ENCODE measurements at places on chromosomes 12 and 14.

- DNase-seq, result no peak
Measured at GRCh38 chr14:72664651-72665050, 229.2 kb downstream of the DPF3 start.

DNA sequence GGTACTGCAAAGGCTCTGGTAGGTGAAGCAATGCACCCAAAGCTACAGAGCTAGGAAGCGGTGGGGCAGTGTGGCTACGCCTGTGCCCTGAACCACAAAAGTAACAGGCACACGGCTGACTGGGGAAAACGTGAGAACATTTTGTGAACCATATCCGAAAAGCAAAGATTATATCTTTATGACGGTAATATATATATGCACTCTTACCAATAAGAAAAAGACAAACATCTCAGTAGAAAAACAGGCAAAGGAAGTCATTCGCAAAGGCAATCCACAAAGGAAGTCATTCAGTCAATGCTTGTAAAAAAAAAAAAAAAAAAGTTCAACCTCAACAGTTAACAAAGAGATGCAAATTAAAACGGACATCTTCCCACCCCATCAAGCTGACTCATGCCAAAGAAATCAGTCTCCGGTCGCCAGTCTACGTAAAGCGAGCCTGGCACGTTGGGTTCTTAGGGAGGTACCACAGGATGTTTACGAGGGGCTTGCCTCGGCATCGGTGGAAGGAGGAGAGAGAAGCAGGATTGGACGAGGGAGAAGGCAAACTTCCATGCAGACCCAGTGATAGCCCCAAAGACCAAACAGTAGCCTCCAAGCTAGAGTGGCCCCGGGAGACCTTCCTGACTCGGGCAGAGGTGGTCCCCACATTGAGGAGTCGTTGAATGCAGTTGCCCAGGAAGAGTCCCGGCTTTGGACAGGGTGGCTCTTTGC is 39.4 kb upstream of the PPP2R5C start:
- no peak for DNase-seq

- DNase-seq, result no peak
Measured at GRCh38 chr12:111111681-111112080, 191.3 kb upstream of the MYL2 start.

DNA sequence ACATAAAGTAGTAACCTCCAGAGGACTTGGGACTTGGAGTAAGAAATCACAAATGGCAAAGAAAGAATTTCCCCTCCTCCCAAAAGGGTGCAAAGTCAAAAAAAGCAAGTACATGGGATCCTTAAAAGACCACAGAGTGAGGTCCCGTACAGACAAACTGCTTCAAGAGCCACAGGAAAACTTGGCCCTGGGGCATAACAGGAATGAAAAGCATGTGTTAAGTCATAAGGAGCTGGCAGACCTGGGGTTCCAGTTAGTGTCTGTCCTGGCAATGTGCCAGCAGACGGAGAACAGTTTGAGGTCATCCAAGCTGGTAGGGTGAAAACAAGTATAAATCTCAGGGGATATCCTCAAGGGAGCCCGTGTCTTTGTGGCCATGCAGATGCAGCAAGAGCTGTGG is 73.2 kb downstream of the HSD17B6 start:
- no peak for DNase-seq

GRCh38 chr12:78157199-78157598 is 326.5 kb downstream of the NAV3 start:
- DNase-seq, result no peak

DNA sequence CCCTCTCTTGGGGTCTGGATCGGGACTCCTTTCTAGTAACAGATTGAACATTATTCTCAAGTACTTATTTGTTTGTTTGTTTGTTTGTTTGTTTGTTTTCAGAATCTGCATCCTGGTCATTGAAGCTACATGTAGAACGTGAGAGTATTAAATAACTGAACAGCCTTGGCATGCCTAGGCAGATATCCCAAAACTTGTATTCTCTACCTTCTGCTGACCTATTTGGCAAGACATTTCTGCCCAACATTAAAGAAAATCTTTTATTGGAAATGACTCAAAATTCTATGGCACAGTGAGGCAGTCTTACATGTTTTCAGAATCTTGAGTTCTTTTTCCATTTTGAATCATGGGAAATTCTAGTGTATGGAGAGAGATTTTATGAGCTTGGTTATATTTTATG is 165.1 kb upstream of the CNOT2 start:
- DNase-seq, result no peak

DNA sequence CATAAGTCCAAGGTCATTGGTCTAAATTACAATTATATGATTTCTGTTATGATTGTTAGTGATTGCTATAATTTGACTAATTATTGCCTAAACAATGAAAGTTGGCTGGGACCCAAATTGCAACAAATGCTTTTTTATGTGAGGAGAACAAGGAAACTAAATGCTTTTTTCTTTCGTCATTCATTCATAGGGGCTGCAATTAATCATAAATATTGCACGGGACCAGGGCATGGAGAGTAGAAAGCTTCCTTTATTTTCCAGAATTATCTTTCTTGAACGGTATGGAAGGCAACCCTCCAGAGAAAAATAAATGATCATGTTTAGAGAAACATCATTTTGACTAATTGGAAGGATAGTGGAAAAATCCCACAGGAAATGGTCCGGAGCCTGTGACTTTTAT is 32.6 kb upstream of the ARHGAP5 start:
- no peak for DNase-seq

GRCh38 chr12:45914090-45914489 is 76.3 kb downstream of the SCAF11 start:
- DNase-seq, result no peak

GRCh38 chr14:60563113-60563512 is 54.2 kb downstream of the SIX6 start:
- DNase-seq, result no peak

DNA sequence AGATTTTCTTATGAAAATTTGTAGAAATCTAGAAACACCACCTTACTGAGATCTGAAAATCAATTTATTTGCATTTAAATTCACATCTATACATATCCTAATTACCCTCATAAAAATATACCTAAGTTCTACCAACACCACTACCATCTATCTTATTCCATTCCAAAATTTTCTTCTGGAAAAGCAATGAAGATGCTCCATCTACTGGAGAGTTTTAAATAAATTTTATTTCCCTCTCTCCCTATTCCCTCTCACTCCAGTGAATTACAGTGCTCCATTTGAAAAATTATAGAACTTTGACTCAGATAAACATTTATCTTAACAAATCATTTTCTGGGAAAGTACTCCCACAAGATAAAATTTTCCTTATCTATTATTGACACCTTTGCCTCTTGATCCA is 2.3 kb upstream of the C14orf39 start:
- DNase-seq, result no peak

- DNase-seq, result no peak
Measured at GRCh38 chr12:71440763-71441748, 1.5 kb downstream of the LGR5 start.

DNA sequence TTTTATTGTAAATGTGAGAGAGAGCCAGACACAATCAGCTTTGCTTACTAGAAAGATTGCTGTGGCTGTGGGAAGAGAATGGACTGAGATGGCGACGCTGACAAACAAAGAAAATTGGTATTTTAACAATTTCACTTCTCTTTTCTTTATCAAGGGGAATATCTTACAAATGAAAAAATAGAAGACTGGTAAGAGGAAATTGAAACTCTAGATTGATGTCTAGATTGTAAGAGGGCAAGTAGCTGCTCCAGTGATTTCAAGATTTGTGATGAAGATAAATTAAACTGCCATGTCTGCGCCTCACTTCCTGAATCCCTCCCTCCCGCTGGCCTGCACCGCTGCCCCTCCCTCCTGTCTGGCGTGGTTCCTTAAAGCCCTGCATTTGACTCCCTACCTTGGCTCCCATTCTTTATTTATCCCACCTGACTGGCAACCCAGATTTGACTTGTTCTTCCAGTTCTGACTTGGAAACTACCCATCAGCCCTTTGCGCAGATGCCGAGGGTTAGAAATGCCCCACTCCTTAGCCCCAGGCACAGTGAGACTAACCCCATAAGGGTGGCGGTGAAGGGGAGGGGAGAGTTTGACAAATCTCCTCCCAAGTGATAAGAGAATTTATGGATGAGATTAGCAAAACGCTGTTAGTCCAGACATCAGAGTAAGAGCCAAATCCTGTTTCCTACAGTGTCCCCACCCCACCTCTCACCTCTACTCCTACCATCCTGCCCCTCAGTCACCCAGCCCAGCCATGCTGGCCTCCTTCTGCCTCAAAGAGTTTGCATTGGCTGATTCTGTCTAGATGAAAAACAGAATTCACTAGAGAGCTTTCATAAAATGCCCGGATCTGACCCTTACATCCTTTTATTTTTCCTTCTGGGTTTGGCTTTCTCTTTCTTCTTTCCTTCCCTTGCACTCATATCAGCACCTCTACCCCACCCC is 125.3 kb upstream of the ATF7IP start:
- DNase-seq, result no peak

DNA sequence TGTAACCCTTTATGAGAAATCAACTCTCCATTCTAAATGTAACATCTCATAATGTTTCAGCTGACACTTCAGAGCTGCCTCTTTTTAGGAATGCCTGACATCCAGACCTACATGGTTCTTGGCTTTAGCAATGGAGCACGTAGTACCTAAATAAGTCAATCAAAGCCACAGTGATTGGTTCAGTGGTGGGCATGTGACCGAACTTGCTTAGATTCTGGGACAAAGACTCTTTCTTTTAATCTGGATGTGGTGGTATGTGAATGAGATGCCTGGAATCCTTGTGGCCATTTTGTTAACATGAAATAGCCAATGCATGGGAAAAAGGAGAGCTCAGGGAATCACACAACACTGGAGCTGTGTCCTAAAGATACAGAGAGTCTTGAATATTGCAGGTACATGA is 11.8 kb downstream of the GPR65 start:
- DNase-seq, result no peak

- DNase-seq, result no peak
Measured at GRCh38 chr12:122610207-122610606, 83.2 kb downstream of the KNTC1 start.

- no peak for DNase-seq
Measured at GRCh38 chr12:89649139-89649538, 59.5 kb downstream of the ATP2B1 start.

GRCh38 chr12:119486599-119487154 is 106.9 kb upstream of the TMEM233 start:
- DNase-seq, result no peak

DNA sequence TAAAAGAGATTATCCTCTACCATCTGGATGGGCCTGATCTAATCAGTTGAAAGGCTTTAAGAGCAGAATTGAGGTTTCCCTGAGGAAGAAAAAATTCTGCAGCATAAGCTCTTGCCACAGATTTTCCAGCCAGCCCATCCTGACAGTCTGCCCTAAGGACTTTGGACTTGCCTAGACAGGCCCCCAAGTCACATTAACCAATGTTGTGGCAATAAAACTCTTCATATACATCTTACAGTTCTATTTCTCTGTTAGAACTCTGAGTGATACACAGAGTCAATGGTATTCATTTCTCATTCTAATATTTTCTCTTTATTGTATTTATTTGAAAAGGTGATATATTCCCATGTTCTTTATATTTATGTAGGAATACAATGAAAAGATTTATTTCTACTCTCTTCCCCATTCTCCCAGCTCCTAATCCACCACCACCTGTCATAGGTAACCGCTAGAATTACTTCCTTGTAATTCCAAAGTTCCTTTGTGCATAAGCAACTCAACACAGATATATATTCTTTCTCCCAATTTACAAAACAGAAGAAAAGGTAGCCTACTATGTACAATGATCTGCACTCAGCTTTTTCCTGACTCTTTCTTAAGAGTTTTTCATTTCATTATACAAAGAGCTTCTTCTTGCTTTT is 182.1 kb downstream of the CAPZA3 start:
- no peak for DNase-seq

GRCh38 chr12:13045816-13046215 is 1.6 kb downstream of the FAM234B start:
- no peak for DNase-seq

GRCh38 chr12:49582201-49582600 is 14.3 kb upstream of the MCRS1 start:
- DNase-seq, result no peak

DNA sequence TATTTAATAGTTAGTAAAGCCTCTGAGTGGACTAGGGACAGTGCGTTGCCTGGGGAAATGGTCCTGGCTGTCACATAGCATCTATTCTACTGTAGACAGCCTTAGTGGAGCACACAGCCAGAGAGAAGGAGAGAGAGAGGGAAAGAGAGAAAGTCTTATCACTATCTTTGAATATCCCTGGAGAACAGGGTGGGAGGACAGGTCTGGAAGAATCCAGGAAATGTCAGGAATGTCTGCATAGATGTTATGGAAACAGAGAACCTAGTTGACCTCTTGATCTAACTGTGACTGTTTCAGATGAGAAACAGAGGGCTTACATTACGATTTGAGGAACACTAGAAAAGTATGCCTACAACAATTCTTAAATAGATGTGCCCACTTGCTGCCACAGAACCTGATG is 92.8 kb downstream of the SLC15A5 start:
- no peak for DNase-seq

- no peak for DNase-seq
Measured at GRCh38 chr12:23576372-23576771, 373.1 kb downstream of the SOX5 start.

GRCh38 chr12:69897744-69898143 is 72.7 kb downstream of the MYRFL start:
- no peak for DNase-seq

DNA sequence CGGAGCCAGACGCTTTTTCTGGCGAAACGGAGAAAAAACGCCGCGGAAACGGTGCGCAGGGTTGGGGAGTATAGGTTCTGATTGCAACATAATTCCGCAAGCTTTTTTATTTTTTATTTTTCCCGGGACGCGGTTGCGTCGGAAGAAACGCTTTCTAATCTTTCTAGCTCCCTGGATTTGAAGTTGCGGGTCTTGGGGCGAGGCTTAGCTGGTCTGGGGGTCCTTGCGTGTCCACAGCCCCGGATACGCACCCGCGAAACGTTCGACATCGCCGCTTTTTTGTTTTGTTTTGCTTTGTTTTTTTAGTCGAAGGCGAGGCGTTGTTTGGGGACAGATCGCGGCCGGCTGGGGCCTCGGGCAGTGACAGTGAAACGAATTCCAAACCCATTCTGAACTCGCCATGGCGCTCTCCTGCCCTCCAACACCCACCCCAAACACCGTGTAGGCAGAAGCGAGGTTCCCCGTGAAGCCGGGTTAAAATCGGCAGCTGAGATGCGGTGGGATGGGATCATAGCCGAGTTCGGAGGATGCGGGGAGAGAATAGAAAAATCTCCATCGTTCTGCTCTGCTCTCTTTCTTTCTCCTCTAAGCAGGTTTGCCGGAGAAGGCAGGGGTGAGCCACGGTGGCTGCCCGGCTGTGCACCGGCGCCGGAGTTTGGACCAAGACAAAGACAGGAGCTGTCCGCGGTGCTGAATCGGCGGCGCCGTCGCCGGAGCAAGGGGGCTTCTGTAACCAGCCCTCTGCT is 8.1 kb upstream of the LHX5 start:
- DNase-seq, result no peak

GRCh38 chr12:466039-466438 is 6.3 kb downstream of the B4GALNT3 start:
- DNase-seq, result no peak

- DNase-seq, result no peak
Measured at GRCh38 chr12:52715416-52715815, 12.1 kb upstream of the KRT77 start.
